Activated naive CD4-positive, alpha-beta T cell treated with anti-CD3 and anti-CD28 coated beads, Interleukin-2, amount 10 ng/mL, durations not matched to agents 7 days and 5 days (primary cell): ENCODE measurements at places on chromosomes 11 and 22.
A peak's percentile ranks its signal among the peaks of the same experiment; 100 is the strongest.

DNA sequence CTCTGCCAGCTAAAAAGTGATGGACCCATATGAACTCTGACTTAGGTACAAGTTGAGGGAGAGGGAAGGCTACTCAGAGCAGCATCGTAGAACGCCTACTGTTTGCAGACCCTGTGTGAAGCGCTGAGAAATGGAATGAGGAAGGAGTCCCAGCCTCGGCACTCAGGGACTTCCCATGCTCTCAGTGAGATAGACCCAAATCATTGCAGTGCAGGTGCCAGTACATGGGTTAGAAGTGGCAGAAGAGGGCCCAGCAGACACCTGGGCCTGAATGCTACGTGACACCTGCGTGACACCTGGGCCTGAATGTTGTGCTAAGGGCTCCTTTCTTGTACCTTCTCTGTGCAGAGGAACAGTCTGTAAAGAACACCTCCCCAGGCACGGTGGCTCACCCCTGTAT lies 2.6 kb upstream of the PDGFB start:
- no peak for DNase-seq

- no peak for DNase-seq
Observed at GRCh38 chr11:19848219-19848618, 135.6 kb downstream of the NAV2 start.

- DNase-seq: no peak
Observed at GRCh38 chr22:27751277-27752070, 50.1 kb downstream of the MN1 start.

DNA sequence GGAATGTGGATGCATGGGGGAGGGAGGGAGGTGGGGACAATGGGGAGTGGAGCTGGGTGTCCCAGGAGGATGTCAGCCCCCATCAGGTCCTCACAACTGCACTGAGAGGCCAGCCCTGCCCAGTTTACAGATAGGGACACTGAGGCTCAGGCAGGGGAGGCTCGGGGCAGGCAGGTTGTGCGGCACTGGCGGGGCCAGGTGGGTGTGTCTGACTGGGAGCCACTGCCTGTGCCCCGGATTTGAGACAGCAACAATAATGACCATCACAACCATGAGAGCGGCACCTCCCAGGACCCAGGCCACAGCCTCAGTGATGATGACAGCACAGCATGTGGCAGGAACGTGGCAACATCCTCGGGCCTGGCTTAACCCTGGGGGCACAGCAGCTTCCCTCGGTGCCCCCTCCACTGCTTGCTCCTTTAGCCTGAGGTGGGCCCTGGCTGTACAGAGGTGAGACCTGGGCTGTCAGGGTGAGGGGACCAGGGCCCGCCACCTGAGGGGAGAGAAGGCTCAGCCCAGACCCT lies 32.0 kb downstream of the SHISAL1 start:
- no peak for DNase-seq

GRCh38 chr11:48169717-48170116 lies 46.9 kb upstream of the OR4B1 start:
- no peak for DNase-seq

- DNase-seq: no peak
Observed at GRCh38 chr11:44507896-44508445, 57.5 kb upstream of the CD82 start.

GRCh38 chr22:44143105-44143474 lies 37.6 kb upstream of the PARVG start:
- no peak for DNase-seq

- no peak for DNase-seq
Observed at GRCh38 chr11:74269161-74269811, 42.2 kb downstream of the P4HA3 start.

DNA sequence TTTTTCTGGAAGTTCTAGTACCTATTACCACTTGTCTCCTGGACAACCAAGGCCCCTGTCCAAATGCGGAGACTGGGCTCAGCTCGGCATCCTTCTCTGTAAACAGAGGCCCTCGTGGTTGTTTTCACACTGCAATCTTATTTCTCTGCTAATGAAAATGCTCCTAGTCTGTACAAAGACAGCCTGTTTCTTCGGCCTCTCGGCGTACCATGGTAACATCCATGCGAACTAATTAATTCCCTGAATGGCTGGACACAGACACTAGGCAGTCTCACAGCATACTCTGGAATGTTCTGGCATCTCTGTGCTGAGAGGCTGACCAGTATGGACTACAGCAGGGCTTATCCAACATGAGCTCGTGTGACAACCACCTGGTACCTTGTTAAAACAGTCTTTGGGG lies 5.7 kb downstream of the POLR3H start:
- DNase-seq: no peak

GRCh38 chr11:96094156-96094555 lies 170.2 kb upstream of the MTMR2 start:
- no peak for DNase-seq

GRCh38 chr22:40256516-40256915 lies 78.8 kb downstream of the TNRC6B start:
- no peak for DNase-seq

GRCh38 chr11:128422576-128423370 lies 164.6 kb downstream of the ETS1 start:
- peak; percentile 77 for DNase-seq

DNA sequence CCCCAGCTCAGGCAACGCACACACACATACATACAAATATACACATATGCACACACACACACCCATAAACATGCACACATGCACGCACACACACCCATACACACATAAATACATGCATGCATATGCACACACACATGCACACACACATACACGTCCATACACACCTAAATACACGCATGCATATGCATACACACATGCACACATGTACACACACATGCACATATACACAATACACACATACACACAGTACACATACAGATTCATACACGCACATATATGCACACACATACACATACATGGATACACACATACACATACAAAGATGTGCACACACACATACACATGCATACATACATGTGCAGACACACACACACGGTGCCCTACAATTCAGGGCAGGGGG lies 496.6 kb downstream of the TBC1D22A start:
- no peak for DNase-seq

- no peak for DNase-seq
Observed at GRCh38 chr11:68436985-68437926, 23.3 kb upstream of the PPP6R3 start.

GRCh38 chr11:119374632-119375336 lies 6.7 kb downstream of the USP2 start:
- no peak for DNase-seq

GRCh38 chr11:45165386-45165785 lies 18.9 kb downstream of the PRDM11 start:
- no peak for DNase-seq

GRCh38 chr11:46044601-46045000 lies 76.7 kb downstream of the PHF21A start:
- no peak for DNase-seq

DNA sequence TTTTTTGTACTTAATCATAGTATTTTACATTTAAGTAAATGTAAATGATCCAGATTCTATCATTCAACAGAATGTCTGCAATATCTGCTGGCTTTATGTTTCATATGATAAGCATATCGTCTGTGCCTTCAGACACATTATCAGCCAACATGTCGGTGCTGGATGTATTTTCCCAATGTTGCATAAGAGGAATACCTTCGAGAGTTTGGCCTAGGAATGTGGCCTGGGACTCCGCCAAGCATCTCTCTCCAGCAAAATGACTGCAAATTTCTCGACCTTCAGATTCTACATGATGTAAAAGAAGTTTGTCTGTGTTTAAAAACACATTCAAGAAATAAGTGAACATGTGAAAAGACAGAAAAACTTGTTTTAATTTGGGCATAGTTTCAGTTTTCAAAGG lies 6.9 kb downstream of the BDNF start:
- no peak for DNase-seq
